ENCODE measurements at places on chromosomes 5 and 9.
A peak's percentile ranks its signal among the peaks of the same experiment; 100 is the strongest.

- DNase-seq: no peak
These were observed 311.3 kb downstream of the ASTN2 start for GRCh38 chr9:117103438-117104110.

- no peak for DNase-seq
These were observed 273.2 kb upstream of the MPDZ start for GRCh38 chr9:13552606-13553215.

DNA sequence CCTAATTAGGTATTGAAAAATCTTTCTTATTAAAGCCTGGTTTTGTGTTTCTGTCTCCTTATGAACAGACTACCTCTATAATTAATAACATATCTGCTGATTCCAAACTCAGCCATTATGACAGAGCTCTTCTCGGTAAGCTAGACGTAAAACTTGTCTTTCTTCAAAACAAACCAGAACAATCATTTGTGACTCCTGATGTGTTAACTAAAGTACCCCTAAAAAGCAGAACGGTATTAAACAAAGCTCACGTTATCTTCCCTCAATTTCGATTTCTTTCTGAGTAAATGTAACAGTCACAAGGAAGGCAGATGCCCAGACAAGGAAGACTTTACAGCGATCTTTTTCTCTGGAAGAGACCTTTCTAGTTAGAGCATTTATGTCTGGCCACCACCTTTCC, 1.8 kb downstream of the SEMA5A start:
- DNase-seq: no peak

GRCh38 chr5:55136521-55136920, 23.4 kb upstream of the GPX8 start:
- DNase-seq: no peak

DNA sequence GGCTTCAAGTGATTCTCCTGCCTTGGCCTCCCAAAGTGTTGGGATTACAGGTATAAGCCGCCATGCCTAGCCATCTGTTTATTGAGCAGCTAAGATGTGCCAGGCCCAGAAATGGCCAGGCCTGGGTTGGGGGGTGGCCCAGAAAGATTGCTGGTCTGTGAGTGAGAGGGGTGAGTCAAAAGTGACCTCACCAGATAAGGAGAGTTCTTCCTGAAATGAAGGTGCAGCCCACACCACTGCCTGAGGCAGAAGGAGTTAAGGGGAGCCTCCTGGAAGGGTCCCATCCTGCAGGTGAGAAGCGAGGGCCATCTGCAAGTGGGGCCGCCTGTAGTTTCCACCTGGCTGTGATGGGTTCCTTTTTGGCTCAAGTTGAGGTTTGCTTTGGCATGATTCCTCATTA, 96.9 kb upstream of the KLF4 start:
- DNase-seq: no peak

DNA sequence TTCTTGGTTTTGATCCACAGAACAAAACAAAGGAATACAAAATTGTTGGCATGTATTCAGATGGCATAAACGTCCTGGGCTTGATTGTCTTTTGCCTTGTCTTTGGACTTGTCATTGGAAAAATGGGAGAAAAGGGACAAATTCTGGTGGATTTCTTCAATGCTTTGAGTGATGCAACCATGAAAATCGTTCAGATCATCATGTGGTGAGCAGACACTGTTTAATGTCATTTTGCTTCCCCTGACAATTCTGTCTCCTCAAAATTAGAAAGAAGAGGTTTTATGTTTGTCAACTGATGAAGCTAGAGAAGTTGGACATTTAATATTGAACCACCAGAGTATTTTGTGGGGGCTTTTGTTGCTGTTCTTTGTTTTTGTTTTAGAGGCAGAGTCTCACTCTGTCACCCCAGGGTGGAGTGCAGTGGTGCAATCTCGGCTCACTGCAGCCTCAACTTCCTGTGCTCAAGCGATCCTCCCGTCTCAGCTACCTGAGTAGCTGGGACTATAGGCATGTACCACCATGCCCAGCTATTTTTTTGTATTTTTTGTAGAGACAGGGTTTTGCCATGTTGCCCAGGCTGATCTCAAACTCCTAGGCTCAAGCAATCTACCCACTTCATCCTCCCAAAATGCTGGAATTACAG, 82.0 kb downstream of the SLC1A1 start:
- DNase-seq: no peak

GRCh38 chr9:5557606-5558587, 47.6 kb downstream of the PDCD1LG2 start:
- DNase-seq: peak; percentile 60

GRCh38 chr9:121914017-121914595, 179.0 kb downstream of the TTLL11 start:
- DNase-seq: no peak

DNA sequence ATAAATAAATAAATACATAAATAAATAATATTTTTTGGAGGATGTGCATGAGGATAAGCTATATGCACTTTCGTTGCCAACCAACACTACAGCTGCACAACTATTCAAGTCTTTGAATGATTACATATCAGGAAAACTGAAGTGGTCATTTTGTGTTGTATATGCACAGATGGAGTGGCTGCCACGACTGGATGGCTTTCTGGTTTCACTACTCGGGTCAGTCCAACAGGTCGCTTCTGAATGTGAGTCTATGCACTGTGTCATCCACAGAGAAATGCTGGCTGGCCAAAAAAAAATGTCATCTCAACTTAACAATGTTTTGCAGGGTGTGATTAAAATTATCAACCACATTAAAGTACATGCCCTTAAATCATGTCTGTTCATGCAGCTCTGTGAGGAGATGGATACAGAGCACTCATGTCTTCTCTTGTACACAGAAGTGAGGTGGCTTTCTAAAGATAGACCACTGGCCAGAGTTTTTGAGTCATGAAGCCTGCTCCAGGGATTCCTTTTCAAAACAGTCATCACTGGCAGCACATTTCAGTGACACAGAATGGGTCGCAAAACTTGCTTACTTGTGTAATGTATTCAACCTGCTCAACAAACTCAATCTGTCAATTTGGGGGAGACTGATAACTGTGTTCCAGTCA, 589.8 kb upstream of the CYLC2 start:
- DNase-seq: no peak

- DNase-seq: no peak
These were observed 13.2 kb upstream of the PPP1R2B start for GRCh38 chr5:156836846-156837245.

GRCh38 chr5:16616536-16617273, at the start of gene RETREG1:
RETREG1 (minus strand) TSS chr5:16616997; CDS start chr5:16616971, 26 bp downstream.
- DNase-seq: no peak

DNA sequence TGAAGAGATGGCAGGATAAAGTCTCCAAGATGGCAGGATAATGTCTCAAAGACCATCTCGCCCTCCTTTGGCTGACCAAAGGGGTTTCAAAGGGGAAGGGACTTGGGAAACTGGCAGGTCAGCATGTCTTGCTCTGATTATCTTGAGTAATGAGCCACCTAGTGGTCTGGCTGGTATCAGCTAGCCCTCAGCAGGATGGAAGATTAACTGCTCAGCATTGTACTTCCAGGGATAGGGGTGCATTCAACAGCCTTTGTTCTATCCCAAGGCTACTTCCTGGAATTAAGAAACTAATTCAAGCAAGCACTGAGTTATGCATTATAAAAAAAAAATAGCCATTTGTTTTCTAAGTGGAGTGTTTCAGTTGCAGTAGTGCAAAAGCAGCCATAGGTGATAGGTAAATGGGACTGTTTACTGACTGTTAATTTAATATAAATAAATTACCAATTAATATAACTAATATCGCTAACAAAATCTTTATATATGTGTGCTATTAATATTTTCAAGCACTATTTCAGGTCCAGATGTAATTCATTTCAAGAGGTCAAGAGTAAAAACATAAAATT, 555.5 kb downstream of the CDH9 start:
- no peak for DNase-seq

DNA sequence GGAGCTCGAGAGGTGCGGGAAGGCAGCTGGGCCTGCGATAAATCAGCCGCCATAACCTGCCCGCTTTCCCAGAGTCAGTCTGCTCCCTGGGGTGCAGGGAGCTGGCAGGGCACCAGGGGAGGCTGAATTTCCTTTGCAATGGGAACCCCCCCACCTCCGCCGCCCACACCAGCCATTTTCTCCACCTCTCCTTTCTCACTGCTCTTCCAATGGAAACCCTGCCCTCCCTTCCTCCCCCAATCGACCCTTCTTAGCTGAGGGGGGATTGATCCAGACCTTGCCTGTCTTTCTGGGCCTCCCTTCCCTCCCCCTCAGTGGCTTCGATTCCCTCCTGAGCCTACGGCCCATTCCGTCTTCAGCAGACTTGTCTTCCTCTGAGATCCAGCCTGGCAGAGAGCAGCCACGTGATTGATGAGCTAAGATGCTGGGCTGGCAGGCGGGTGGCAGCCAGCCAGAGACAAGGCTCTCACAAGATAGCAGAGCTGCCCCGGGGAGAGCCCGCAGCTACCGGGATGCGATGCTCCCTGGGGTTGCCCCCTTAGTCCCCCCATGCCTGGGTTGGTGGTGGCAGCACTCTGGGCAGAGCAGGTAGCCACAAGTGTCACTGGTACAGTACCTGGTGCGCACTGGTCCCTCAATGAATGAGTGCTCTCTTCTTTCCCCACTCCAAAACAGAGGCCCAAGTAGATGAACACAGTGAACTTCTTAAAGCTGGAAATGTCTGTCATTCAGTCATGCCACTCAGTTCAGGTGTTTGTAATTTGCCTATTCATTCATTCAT, 53.7 kb upstream of the FABP6 start:
- no peak for DNase-seq

GRCh38 chr5:136061630-136062365, 33.0 kb downstream of the TGFBI start:
- DNase-seq: no peak

DNA sequence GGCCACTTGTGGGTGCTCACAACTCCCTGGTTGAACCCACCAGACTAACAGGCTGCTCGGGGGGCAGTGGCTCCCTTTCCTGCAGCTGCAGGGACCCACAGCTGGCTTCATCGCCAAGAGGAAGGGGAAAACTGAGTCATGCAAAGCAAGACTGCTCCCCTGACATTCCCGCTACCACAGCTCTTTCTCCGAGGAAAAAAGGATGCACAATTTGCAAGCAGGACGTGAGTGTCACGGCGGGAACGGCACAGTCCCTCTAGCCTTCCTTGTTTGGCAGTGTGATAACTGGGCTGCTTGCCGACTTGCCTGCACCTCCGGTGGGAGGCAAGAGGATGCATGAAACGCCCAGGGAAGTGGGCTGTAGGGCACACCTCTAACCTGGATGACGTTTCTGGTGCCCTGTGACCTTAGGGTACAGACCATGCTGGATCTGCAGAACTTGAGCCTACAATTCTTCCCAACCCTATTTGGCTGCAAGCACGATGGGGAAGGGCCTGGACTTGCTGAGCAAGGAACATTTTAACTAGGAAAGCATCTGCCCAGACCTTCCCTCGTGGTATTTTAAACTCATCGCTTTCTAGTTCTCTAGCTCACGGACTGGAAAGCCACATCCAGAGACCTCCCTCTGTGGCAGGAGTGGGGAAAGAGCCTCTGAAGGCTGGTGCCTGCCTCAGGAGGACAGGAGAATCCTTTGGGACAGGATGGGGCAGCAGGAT, 7.8 kb downstream of the SH3PXD2B start:
- DNase-seq: no peak

DNA sequence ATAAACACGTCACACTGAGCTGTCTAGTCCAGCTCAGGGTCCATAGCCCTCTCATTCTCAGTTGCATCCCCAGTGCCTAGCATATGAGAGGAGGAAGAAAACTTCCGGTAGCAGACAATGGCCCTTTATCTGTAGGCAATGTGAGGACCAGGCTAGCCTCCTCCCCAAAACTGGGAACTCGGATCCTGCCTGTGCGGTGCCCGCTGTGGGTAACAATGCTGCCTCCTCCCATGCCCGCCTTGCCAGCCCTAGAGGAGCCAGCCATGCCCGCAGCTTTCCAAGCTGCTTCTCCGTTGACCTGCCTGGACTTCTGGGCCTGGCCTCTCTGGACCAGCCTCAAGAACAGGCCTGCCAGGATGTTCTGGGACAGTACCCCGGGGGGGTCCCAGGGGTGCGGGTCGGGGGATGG, 74.6 kb upstream of the ORM1 start:
- no peak for DNase-seq

GRCh38 chr9:127388856-127389238, 8.1 kb upstream of the SLC2A8 start:
- DNase-seq: no peak

Measured in fibroblast of skin of left quadriceps (primary cell).